ENCODE measurements at places on chromosomes 16 and 17.

DNA sequence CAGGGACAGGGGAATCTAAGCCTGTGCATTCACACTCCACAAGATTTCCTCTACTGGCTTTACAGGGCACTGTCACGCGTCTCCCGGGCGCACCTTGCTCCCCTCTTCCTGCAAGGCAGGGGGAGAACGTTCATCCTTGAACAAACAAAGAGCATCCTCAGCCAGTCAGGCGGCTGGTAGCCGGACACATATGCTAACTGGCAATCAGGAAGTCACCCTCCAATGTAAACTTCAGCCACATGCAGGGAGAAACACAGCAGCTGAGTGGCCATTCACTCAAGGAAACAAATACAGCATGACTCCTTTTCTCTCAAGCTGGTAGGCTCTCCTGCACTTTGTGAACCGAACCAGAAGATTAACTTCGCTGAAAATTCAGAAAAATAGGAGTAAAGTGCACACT is 10.8 kb upstream of the HSBP1 start:
- DNase-seq = no peak

- no peak for DNase-seq
These were observed 459 bp upstream of the MARCHF10 start for GRCh38 chr17:62808576-62808970.

GRCh38 chr17:3708366-3708765 is 12.4 kb upstream of the P2RX5 start:
- DNase-seq = no peak

GRCh38 chr16:47142821-47143676 is 696 bp downstream of the NETO2 start:
- DNase-seq = no peak

DNA sequence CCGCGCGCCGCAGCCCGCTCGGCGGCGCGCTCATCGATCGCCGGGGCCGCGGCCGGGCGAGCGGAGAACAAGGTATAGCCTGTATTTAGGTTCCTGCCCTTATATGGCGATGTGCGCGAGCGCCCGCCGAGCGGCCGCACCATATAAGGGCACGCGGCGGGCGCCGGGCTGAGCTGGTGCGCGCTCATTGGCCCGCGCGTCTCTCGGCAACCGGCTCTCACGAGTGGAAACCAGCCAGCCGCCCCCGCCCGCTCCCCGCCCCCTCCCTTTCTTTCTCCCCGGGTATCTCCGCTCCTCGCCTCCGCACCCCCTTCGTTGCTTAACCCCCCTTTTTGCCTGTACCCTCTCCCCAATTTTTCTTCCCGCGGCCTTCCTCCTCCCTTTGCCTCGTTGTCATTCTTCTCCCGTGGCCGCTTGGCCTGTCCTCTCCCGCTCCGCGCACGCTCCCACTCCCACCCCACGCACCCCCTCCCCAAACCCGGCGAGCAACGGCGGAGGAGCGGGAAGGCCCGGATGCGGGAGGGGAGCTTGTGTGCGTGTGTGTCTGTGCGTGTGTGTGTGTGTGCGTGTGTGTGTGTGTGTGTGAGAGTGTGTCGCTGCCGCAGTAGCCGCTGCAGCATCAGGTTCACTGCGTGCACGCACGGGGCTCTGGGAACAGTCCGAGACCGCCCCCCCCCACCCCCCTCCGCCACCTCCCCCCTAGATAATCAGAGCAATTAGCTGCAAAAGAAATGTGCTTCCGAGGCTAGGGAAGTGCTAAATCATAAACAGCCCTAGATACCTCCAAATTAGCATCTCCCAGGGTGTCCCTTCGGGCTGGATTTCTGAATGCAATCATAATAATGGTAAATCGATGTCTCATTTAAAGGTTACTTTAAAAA is 13.5 kb upstream of the CBX8 start:
- DNase-seq = no peak

- DNase-seq = no peak
These were observed 22.8 kb downstream of the COTL1 start for GRCh38 chr16:84595052-84595481.

GRCh38 chr16:75616521-75617010 is 6.5 kb downstream of the ADAT1 start:
- no peak for DNase-seq

- no peak for DNase-seq
These were observed 418.7 kb downstream of the KCNJ2 start for GRCh38 chr17:70588003-70588402.

DNA sequence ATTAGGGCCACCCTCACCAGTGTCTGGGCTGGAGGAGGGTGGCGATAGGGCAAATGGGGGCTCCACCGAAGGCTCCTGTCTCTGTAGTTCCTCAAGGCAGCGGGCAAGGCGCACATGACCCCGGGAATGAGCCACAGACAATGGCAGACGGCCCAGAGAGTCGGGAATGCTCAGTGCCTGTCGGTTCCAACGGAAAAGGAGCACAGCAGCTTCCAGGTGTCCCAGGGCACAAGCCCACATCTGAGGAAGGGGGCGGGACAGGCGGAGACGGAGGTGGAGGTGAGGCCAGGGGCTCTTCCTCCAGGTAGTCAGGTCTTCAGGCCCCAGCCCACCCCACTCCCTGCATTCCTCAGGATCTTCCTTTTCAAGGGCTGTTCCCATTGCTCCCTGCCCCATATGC is 5.1 kb upstream of the SPAG7 start:
- no peak for DNase-seq

GRCh38 chr17:73936908-73937627 is 266.4 kb upstream of the RPL38 start:
- no peak for DNase-seq

DNA sequence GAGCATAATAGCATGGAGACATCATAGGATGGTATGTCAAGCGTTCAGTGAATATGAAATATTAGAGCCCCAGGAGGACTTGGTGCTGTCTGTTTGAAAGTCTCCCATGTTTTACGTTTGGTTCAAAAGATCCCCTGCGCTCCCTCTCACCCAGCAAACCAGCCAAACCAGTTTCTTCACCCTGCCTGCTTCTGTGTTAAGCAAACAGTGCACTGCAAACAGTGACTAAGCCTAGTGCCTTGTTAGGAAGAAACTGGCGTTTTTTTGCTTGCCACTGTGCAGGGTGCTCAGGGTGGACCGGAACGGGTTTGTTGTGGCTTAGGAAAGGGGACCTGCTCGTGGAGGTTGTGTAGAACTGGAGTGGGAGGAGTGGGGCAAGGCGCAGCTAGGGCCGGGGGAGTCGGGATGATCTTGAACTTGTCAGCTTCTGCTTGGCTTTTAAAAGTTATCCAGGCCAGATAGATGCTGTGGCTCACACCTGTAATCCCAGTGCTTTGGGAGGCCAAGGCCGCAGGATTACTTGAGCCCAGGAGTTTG is 7.7 kb downstream of the CDH1 start:
- DNase-seq = no peak

- no peak for DNase-seq
These were observed 29.4 kb upstream of the NUDT16L1 start for GRCh38 chr16:4663777-4664465.

DNA sequence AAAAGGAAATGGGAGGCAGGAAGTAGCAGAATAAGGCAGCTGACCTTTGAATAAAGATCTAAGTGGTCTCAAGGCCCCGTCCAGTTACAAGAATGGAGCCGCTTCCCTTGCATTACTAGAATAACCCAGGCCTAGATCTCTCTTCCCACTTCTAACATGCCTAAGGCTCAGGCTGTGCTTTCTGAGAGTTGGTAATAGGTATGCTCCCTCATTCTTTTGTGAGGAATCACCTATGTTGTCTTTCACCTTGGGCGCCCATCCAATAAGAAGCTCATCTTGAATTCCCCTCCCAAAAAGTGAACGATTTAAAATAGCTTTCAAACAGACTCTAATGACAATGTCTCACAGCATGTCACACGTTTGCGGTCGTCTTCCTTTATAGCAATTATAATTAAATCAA is 101.2 kb downstream of the KCNJ2 start:
- DNase-seq = no peak

GRCh38 chr16:73912850-73913249 is 383.8 kb upstream of the PSMD7 start:
- no peak for DNase-seq

DNA sequence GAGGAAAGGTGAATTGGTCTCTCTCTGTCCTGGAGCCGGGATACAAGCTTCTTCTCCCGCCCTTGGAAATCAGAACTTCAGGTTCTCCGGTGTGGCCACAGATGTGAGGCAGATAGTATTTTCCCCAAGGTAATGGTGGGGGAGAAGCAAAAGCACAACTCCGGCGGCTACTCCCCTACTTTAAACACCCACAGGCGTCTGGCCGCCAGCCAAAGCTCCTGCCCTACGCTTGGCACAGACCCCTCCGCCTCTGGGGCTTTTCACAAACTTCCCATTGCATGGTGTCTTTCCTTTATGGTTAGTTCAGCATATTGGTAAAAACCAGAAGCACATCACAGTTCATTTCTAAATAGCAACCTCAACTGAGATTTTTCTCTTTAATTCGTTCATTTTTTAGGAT is 39.4 kb upstream of the B4GALNT2 start:
- DNase-seq = peak; percentile 58

GRCh38 chr16:74726716-74727115 is 26.1 kb upstream of the MLKL start:
- peak; percentile 42 for DNase-seq

DNA sequence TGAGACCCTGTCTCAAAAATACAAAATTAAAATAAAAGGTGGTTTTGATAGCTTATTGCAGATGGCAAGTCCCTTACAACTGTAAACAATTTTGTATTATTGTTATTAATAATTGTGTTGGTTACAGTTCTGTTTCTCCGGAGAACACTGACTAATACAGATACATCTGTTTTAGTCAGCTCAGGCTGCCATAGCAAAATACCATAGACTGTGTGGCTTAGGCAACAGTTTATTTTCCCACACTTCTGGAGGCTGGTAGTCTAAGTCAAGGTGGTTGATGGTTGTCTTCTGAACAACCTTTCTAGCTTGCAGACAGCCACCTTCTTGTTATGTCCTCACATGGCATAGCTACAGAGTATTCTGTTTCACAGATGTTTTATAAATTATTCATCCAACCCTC is 14.2 kb upstream of the IL21R start:
- DNase-seq = no peak

- DNase-seq = no peak
These were observed 1.6 kb downstream of the SPATA32 start for GRCh38 chr17:45260204-45260783.

DNA sequence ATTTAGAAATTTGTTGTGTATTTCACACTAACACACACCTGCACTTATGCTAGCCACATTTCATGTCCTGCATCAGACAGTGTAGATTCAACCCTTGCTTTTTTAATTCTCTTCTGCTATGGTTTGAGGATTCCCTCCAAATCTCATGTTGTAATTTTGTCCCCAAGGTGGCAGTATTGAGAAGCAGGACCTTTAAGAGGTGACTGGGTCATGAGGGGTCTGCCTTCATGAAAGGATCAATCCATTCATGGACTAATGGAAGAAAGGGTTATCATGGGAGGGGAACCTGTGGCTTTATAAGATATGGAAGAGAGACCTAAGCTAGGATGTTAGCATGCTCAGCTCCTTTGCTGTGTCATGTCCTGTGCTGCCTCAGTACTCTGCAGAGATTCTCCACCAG is 1032.2 kb downstream of the CDH11 start:
- peak; percentile 1 for DNase-seq

DNA sequence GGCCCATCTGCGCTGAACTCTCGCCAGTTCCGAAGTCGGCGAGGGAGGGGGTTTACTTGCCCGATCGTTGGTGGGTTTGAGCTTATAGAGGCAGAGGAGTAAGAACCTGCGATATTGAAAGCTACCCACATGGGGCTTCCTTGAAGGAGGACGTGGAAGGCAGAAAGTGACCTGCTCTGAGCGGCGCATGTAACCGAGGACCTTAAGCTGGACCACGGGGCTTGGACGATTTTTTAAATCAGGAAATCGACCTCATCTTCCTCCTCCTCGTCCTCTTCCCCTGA is 2.0 kb downstream of the PRAC2 start:
- DNase-seq = no peak

DNA sequence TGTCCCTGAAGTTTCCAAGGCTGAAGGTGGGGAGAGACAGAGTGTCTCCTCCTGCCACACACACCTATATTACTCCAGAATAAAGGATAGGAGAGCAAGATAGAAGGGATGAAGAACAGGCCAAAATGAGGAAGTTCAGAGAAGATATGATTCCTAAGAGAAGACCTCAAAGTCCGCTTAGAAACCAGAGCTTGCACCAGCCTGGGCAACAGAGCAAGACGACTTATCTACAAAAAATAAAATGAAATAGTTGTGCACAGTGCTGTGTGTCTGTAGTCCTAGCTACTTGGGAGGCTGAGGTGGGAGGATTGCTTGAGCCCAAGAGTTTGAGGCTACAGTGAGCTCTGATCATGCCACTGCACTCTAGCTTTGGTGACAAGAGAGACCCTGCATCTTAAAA is 128.2 kb downstream of the HS3ST3B1 start:
- DNase-seq = no peak

- no peak for DNase-seq
These were observed 25.2 kb downstream of the GRB2 start for GRCh38 chr17:75380315-75380714.

DNA sequence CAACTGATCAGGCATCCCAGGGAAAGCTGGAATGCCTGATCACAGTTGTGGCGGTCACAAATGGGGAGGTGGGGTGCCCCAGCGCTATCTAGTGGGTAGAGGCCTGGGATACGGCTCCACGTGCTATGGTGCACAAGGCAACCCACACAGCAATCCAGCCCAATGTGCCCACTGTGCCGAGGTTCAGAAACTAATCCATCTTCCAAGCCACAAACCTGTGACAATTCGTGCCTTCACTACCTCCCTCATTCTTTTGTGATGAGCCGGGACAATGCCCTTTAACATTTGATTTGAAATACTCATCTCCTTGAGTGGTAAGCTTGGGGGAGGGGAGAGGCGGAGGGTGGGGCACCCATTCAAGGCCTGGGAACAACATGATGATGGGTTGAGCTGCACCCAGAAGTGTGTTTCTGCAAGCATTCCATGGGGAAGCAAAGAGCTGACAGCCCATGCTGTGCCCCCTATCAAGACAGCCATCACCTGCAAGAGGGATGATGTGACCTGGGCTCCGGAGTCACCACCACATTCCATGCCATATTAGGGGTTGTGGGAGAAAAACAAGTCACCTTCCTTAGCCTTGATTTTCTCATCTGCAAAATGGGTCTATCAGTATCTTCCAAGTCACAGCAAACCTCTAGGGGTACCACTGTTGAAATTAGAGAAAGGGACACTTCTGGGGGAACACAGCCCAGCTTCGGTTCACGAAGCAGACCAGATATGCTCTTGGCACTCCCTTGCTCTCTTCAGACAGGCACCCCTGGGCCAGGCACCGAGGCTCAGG is 3.7 kb downstream of the ELOB start:
- no peak for DNase-seq

- no peak for DNase-seq
These were observed 96.6 kb upstream of the SMIM36 start for GRCh38 chr17:55607731-55608341.

DNA sequence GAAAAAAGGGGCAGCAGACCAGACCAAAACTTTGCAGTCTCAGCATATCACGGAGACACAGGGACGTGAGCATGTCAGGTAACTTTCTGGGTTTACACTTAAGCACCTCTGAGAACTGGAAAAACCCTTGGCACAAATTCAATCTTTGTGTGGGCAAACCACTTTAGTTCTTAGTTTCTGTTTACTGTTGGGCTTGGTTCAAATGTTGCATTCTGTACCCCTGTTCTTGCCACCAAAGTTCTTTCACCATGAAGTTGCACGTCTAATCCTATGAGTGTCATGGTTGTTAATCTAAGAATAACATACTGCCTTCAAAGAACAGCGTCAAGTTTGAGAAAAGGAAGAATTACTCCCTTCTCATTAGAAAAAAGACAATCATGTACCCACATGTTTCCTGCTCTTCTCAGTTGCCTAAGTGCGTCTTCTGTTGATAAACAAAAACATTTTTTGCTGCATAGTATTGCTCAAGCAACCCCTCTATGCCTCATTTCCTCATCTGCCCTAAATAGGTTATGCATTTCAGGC is 11.6 kb downstream of the KRT33A start:
- DNase-seq = no peak
